ENCODE measurements at places on chromosomes 3 and 15.

- no peak for DNase-seq
These were observed 67.6 kb downstream of the NR1D2 start for GRCh38 chr3:24012589-24013269.

DNA sequence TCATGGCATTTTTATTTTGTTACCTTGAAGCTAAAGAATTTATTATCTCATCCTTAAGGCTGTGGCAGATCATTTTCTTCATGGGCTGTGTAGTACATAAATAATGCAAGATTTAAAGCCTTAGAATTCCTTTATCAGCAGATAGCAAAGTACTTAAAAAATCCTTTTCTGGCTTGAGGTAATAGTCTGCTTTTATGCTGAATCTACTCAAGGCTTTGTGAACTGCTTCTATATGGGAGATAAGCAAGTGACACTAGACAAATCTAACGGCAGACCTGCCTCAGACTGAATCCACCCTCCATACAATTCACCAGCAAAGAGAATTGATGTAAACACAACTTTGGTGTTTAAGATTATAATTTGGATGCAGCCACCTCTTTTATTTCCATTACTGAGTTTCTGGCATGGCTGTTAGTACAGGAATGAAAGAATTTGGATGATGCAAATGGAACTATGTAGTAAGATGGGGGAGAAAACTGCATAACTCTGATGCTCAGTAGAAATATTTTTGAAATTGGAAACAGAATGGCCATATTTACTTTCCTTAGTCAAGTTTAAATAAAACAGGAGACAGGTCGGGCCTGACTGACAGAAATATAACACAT lies 1121.5 kb downstream of the NAALADL2 start:
- DNase-seq = no peak

DNA sequence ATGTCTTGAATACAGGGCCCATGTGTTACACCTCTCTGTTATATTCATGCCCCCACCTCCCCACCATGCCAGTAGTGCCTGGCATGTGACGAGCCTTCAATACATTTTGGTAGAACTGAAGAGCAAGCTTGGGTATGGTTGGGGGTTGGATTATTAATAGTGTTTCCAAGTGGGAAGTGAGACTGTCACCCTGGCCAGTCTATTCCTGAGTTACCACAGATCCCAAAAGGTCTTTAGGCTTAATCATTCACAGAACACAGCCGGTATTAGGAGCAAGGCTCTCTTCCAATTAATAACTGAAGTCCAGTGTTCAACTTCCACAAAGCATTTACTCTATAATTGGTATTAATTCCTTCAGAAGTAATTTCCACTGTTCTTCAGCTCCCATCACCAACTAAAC lies 231.9 kb upstream of the LRTM1 start:
- no peak for DNase-seq

- DNase-seq = no peak
These were observed 61.9 kb downstream of the BTLA start for GRCh38 chr3:112437146-112438022.

DNA sequence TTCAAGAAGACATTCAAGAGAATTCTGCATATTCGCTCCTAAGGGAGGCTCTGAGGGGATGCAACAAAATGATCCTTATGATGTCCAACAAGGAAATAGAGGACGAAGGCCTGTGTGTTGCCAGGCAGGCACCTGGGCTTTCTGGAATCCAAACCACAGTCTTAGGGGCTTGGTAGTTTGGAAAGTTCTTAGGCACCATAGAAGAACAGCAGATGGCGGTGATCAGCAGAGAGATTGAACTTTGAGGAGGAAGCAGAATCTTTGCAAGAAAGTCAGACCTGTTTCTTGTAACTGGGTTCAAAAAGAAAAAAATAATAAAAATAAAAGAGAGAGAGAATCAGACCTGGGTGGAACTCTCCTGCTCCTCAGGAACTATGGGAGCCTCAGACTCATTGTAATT lies 11.7 kb upstream of the ATG7 start:
- no peak for DNase-seq

GRCh38 chr3:106768941-106769480 lies 608.2 kb upstream of the CCDC54 start:
- no peak for DNase-seq

- no peak for DNase-seq
These were observed 115.6 kb downstream of the OCA2 start for GRCh38 chr15:27983496-27983895.

DNA sequence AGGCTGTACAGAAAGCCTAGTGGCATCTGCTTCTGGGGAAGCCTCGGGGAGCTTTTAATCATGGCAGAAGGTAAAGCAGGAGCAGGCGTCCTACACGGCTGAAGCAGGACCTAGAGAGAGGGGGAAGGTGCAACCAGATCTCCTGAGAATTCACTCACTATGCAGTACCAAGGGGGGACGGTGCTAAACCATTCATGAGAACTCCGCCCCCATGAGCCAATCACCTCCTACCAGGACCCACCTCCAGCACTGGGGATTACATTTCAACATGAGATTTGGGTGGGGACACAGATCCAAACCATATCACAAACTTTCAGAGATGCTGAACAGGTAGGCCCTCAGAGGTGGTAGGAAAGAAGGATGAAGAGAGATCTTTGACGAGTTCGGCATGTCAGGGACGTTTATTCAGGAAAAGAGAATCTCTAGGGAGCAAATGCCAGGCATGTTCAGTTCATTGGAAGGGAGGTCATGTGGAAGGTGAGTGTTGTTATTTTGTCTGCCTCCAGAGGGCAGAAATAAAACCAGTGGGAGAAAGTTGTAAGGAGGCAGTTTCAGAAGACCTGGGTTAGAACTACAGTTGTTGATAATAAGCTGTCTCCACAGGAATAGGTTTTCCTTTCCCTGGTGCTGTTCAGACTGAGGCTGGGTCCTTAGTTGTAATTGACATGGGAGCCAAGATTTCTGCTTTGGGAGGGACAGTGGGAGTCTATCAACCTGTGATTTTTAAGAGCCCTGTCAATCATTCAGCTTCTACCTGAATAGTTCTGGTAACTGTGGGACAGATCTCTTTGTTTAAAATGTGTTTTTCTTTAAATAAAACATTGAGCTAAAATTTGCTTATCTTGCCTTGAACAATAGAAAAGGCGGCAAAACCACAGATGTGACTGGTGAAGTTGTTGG lies 4.3 kb upstream of the FNDC3B start:
- no peak for DNase-seq

DNA sequence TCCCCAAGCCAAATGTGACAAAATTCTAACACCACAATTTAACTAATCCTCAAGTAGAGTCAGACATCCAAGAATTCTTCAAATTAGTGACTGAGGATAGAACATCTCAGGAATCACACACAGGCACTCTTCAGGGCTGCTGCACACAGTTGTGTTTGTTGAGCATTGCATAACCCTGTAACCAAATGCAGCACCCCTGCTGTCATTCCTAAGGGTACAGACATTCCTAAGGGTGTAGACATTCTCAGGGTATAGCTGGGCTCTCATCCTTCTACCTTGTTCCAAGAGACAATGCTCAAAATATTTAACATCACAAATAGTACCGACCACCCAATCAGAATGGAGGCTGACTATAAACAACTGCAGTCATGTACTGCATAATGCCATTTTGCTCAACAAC lies 107.1 kb upstream of the UBE2E2 start:
- no peak for DNase-seq

- no peak for DNase-seq
These were observed 301.8 kb downstream of the ADAMTS17 start for GRCh38 chr15:100039994-100040393.

- DNase-seq = no peak
These were observed 62.3 kb downstream of the APBA2 start for GRCh38 chr15:28948036-28948435.

DNA sequence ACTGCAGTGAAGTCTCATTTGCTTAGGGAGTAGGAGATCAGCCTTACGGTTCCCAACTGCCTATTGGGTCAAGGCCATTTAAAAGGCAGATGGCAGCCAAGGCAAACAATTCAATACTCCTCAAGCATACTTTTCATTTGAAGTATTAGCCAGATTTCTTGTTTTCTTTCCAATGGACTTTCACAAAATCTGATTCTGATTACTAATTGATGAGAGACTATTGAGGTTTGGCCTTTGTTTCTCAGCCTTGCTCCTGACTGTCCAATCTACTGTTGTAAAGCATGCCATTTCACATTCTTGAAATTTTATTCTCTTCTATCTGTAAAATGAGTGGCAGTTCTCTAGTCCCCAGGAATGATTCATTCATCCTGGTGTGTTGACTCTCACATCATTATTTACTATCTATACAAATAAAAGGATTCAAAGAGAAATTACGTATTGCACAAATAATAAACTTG lies 166.2 kb upstream of the TGFBR2 start:
- no peak for DNase-seq

DNA sequence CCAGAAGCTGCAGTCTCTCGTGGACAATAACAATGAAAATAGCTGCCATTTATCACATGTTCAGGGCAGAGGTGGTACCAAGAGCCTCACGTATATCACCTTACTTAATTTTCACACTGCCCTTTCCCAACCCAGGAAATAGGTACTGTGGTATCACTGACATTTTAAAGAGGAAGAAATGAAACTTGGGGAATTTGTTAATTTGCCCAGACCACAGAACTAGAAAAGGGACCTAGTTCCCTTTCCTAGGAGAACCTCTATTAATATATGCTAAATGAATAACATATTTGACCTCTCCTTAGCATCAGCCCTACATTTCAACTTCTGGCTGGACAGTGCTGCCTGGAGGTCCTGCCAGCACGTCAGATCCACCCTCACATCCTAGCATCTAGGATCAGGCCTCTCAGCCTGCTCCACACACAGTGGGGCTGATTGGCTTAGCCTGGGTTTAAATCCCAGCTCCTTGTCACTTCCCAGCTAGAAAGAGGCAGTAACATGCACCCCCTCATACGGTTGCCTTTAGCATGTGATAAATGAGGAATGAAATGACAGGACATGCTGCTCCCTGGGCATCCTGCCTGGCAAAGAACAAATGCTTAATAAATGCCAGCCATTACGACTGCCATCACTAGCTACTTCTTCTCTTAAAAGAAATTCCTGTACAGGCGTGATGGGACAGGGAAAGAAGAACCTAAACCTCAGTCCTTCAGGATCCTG lies 95.1 kb upstream of the TNFAIP8L3 start:
- DNase-seq = no peak

GRCh38 chr3:28268989-28269388 lies 27.6 kb downstream of the CMC1 start:
- no peak for DNase-seq

DNA sequence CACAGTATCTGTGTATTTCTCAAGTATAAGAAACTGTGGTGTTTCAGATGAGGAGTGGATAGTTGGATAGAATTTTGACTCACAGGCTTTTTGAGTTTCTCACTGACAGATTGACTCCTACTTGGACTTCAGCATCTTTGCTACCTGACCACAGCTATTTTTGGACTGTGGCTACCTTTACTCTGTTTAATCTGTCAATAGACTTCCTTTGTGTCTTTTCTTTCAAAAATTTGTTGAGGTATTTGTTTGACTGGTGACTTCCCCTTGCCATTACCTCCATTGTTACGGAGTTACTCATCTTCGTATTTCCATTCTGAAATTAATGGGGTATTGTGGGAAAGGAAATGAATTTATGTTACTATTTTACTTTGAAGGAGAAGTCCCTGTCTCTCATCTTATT lies 123.8 kb downstream of the AGBL1 start:
- no peak for DNase-seq

DNA sequence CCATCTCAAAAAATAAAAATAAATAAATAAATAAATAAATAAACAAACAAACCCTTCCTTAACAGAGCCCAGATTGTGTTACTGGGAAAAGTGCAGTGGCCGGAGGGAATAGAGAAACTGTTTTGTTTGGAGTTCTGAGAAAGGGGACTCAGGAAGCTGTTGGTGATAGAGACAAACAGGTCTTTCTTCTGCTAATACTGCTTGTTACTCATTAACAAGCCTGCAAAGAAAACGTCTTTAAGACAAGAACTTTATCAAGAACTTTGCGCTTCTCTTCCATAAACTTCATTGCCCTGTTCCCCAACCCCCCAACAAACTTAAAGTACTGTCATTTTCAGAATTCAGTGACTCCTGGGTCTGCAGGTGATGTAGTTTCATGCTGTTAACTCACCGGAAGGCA lies 68.8 kb upstream of the GSK3B start:
- no peak for DNase-seq

DNA sequence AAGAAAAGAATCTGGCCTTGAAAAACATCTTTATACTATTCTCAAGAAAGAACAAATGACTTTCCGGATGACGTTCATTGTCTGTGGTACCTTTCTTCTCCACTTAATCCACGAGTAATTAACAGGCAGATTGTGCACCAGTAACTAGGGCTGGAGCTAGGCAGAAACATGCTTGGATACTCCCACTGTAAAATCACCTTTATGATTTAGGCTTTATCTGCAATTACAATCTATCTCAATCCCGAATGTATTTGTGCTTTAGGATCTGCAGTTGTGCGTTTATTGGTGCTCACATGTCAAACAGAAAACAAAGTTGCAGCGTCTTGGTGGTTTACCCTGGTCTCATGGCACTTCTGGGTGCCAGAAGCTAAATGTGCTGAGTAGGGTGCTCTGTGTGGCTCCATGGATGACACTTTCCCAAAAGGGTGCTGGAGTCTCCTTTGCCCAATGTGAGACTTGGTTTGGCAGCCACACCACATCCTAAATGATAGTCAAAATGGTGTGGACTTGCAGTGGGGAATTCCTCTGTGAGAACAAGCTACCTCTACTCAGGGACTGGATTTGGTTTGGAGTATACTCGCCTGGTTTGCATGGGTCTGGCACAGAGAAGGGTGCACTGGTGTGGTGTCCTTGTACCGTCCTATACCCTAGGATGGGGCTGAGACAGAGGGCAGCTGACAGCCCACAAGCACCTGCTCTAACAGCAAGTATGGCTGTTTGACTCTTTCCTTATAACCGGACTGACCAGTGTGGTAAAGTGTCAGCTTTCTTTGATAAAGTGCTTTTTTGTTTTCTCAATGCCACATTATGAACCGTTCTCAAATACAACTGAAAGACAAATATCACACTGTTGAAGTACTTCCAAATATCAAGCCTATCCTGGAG lies 7.7 kb downstream of the SERP1 start:
- no peak for DNase-seq

DNA sequence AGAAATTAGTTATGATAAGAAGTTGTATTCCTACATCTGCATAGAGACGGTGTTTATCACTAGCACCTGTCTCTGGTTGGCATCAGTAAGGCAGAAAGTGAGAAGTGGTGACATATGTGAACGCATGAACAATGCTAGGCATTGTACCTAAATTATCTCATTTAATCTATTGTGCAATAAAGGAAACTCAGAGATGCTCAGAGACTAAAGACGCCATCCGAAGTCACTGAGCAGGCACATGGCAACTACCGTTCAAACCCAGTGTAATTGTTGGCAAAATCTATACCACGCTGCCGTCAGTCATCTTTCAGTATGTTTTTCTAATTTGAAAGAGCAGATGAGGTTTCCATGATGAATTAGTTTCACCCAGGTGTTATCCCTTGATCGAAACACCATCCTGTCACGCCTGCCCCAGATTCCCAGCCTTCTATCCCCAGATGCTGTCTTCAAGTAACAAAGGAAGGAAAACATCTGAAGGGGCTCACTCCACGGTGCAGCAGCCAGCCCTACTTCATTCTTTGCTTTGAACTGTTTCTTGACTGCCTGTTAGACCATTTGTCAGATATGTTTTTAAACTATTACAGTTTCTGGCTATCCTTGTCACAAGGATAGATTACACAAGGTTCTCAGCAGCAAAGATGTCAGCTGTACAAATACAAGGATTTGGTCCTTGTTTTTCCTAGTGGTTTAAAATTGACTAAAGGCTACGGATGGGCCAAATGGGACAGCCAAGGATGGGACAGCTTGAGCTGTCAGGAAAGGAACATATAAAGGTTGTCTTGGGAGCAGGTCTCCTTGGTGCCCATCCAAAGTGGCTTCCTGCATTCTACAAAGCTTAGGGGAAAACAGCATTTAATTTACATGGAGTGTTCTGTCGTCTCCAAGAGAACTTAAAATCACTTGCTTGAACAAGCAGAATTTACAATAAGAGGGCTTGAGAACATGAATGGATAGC lies 99.1 kb downstream of the TMEM108 start:
- no peak for DNase-seq

All from T-helper 17 cell (primary cell).